ENCODE measurements at places on chromosomes 13 and 19. TPM values are rescaled to one million over a fixed set of nuclear protein-coding genes. Genes with fewer than 3 reads are reported as not detected.

COLGALT1 gene
- total RNA-seq: 28.5 TPM

DNA sequence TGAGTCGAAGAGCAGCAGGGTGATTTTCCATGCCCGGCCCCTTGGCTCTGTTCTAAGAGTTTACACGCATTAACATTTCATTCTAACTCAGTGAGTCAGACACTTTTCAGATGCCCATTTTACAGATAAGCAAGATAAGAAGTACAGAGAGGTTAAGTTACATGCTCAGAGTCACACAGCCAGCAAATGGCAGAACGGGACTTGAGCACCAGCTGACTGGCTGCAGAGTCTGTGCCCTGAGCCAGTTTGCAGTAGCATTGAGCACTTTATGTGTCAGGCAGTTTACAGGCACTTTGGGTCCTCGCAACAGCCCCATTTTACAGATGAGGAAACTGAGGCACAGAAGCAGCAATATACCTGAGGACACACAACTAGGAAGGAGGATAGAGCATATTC lies 19.0 kb downstream of the CCDC8 start:
- ATAC-seq: no peak

SHISA2 gene
- total RNA-seq: 0.16 TPM

DNA sequence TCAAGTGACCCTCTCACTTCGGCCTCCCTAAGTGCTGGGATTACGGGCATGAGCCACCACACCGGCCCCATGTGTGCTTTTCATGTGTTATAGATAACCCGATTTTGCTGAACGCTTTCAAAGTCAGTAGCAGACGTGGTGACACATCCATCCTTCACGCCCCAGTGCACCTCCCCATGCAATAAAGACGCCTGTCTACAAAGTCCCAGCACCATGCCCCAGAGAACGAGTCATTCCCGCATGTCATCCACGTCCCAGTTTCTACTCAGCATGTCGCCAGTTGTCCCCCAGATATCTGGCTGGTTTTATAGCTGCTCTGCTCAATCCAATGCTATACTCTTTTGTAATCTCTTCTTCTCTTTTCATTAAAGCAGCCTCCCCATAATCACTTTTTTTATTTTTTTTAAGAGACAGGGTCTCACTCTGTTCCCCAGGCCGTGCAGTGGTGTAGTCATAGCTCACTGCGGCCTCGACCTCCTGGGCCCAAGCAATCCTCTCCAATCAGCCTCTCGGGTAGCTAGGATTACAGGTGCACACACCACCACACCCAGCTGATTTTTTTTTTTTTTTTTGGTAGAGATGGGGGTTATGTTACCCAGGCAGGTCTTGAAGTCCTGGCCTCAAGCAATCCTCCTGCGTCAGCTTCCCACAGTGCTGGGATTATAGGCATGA lies 42.5 kb downstream of the DNM2 start:
- peak; percentile 63 for ATAC-seq

ABHD17A gene
- 50.9 TPM for total RNA-seq

GRCh38 chr13:51999510-51999911 lies 11.7 kb downstream of the ATP7B start:
- no peak for ATAC-seq
